ENCODE measurements at places on chromosomes 6 and 20. TPM values are rescaled to one million over a fixed set of nuclear protein-coding genes. Genes with fewer than 3 reads are reported as not detected.

CD93 gene
- total RNA-seq = 553 TPM

TGM2 gene
- 674 TPM for total RNA-seq

ERVFRD-1 gene
- total RNA-seq = not detected

CABLES2 gene
- 1.2 TPM for total RNA-seq

TFAP2C gene
- not detected for total RNA-seq

PMEPA1 gene
- 3.7 TPM for total RNA-seq

ID4 gene
- total RNA-seq = 0.04 TPM

RAET1G gene
- total RNA-seq = 0.67 TPM

C2 gene
- not detected for total RNA-seq

DHX35 gene
- 9.9 TPM for total RNA-seq

DAAM2 gene
- total RNA-seq = 0.04 TPM

FAXC gene
- 0.07 TPM for total RNA-seq

GSTA3 gene
- total RNA-seq = not detected

CYP39A1 gene
- total RNA-seq = 0.18 TPM

SNAP25 gene
- not detected for total RNA-seq

ENTPD6 gene
- total RNA-seq = 68.0 TPM

WFDC12 gene
- not detected for total RNA-seq

COL9A3 gene
- 0.20 TPM for total RNA-seq

PRR18 gene
- not detected for total RNA-seq

SEMG1 gene
- total RNA-seq = not detected

HLA-DMB gene
- total RNA-seq = not detected

CPNE1 gene
- total RNA-seq = 160 TPM

CALHM5 gene
- total RNA-seq = 7.8 TPM

KCNB1 gene
- under 0.01 TPM for total RNA-seq

PSMB9 gene
- total RNA-seq = 53.5 TPM

HMGA1 gene
- total RNA-seq = 415 TPM

SPATA25 gene
- 0.59 TPM for total RNA-seq

ZNF217 gene
- 18.5 TPM for total RNA-seq

HACE1 gene
- total RNA-seq = 14.0 TPM

GMNN gene
- total RNA-seq = 49.5 TPM

MMP24 gene
- 0.78 TPM for total RNA-seq

SYCP2L gene
- total RNA-seq = not detected

HLA-DRB1 gene
- total RNA-seq = not detected

TAGAP gene
- not detected for total RNA-seq

OR2H1 gene
- not detected for total RNA-seq

SMLR1 gene
- not detected for total RNA-seq

BMP6 gene
- 281 TPM for total RNA-seq

HLA-DPA1 gene
- not detected for total RNA-seq

MKKS gene
- 6.5 TPM for total RNA-seq

PRND gene
- total RNA-seq = 1.8 TPM

SIRPB1 gene
- not detected for total RNA-seq

ADIG gene
- total RNA-seq = not detected

GJA10 gene
- total RNA-seq = not detected

METTL24 gene
- total RNA-seq = not detected

TCF21 gene
- not detected for total RNA-seq

MLIP gene
- total RNA-seq = 10.8 TPM

SLPI gene
- total RNA-seq = not detected

EPPIN gene
- not detected for total RNA-seq

CAP2 gene
- 15.8 TPM for total RNA-seq

PRL gene
- not detected for total RNA-seq

PHACTR1 gene
- total RNA-seq = 5.8 TPM

SALL4 gene
- total RNA-seq = under 0.01 TPM

RFX6 gene
- total RNA-seq = not detected

ETV7 gene
- 0.40 TPM for total RNA-seq

KCNK5 gene
- not detected for total RNA-seq

IL17A gene
- not detected for total RNA-seq

CLDN20 gene
- not detected for total RNA-seq

SOBP gene
- total RNA-seq = 2.6 TPM

All from pulmonary artery endothelial cell (primary cell).